ENCODE measurements at places on chromosomes 1 and 21. TPM values are rescaled to one million over a fixed set of nuclear protein-coding genes. Genes with fewer than 3 reads are reported as not detected.

Gene ITLN2
- not detected for total RNA-seq

Gene ALX3
- total RNA-seq = not detected

Gene JAM2
- total RNA-seq = 17.2 TPM

Gene ZNF683
- total RNA-seq = not detected

Gene ERG
- 25.8 TPM for total RNA-seq

Gene VAV3
- 7.3 TPM for total RNA-seq

Gene FLG2
- not detected for total RNA-seq

Gene OPRD1
- not detected for total RNA-seq

Gene NMNAT2
- total RNA-seq = 0.60 TPM

Gene C4BPA
- total RNA-seq = 0.37 TPM

Gene CELA2A
- total RNA-seq = 1.6 TPM

Gene TCP10L
- 0.48 TPM for total RNA-seq

Gene ADAMTS1
- 216 TPM for total RNA-seq

Gene SNAPIN
- 30.3 TPM for total RNA-seq

Gene ZRANB2
- total RNA-seq = 79.2 TPM

Gene PODN
- 285 TPM for total RNA-seq

Gene AKNAD1
- 1.0 TPM for total RNA-seq

Gene CDCA8
- total RNA-seq = 0.48 TPM

Gene CNKSR1
- total RNA-seq = 2.4 TPM

Gene HFM1
- total RNA-seq = 2.1 TPM

Data from posterior vena cava (tissue), 2 donors.